ENCODE measurements at places on chromosomes 4 and X.

GRCh38 chr4:182063651-182064050 is 179.6 kb upstream of the TENM3 start:
- no peak for DNase-seq

DNA sequence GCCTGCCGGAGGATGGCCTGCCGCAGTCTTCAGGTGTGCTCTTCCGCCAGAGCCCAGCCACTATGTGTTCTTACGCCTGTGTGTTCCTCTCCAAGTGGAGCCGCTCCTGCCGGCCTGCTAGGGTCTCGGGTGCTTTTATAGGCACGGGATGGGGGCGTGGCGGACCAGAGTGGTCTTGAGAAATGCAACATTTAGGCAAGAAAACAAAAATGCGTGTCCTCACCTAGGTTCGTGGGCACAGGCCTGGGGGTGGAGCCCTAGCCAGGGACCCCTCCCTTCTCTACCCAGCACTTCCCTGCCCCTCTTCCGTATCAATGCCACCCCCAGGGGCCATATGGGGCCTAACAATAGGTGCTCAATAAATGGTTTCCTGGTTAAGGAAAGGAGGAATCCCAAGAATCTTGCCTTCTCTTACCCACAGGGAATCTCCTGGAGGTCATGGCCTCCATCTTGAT is 34.4 kb upstream of the LRBA start:
- no peak for DNase-seq

DNA sequence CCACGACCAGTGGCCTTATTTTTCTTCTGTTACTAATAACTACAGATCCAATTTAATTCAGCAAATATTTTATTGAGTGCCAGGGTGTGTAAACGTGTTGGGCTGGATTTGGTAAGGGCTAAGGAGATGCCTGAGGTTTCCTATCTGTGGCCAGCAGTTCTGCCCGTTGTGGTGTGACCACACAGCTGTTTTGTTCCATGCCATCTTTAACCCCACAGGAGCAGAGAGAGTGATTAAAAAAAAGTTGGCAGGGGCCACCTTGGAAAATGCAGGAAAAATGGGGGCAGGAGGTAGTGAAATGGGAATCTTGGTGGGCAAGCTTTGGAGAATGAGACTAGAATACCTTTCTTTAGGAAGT is 1.1 kb downstream of the PLAC8 start:
- DNase-seq = no peak

DNA sequence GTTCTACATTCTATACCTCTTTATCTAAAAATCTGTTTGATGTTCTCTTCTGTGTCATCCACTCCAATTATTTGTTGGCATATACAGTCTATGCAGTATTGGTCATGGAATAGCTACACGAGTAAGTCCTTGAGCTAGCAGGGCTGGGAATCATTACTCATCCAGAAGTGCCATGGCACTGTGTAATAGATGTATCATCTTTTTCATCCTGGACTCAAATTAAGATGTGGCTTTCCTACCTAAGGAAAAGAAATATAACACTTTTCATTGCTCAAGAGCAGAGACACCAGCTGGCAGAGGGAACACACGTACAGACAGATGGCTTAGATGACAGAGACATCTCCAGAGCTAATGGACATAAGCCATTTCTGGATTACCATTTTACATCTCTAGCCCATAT is 159.8 kb downstream of the FAM13A start:
- no peak for DNase-seq
